ENCODE measurements at places on chromosomes 11 and 22.

- no peak overlapping the region for H3K4me3 ChIP-seq
- H3K36me3 ChIP-seq: no peaks in the 10 kb centered on the region
- DNase-seq: no peak
Observed at GRCh38 chr11:109106151-109106906, 315.7 kb upstream of the C11orf87 start.

DNA sequence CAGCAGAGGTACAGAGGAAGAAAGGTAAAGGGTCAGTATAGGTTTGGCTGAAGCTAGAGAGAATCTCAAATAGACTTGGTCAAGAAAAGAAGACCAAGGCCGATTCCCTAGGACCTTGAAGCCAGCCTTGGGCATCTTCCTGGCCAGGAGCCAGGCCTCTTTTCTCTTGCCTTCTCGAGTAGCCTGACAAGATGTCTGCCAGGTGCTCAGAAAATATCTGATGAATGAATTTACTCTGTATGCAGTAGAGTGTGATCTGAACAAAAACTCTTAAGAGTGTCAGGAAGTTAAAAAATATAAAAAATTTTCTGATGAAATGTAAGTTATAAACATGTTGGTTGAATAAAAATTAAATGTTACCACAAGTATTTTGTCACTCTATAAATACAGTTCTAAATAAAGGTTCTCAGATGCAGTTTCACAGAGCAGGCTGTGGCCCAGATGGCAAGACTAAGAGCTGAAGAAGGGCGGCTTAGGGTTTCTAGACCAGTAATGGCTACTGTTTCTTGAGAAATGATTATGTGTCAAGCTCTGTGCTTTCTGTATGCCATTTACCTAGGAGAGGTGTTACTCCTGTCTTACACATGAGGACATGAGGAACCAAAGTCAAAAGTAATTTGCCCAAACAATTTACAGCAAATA, 98.1 kb downstream of the ATXN10 start:
- H3K27ac ChIP-seq: no peak overlapping the region
- H3K4me3 ChIP-seq: no peak overlapping the region
- no peaks in the 10 kb centered on the region for H3K36me3 ChIP-seq

DNA sequence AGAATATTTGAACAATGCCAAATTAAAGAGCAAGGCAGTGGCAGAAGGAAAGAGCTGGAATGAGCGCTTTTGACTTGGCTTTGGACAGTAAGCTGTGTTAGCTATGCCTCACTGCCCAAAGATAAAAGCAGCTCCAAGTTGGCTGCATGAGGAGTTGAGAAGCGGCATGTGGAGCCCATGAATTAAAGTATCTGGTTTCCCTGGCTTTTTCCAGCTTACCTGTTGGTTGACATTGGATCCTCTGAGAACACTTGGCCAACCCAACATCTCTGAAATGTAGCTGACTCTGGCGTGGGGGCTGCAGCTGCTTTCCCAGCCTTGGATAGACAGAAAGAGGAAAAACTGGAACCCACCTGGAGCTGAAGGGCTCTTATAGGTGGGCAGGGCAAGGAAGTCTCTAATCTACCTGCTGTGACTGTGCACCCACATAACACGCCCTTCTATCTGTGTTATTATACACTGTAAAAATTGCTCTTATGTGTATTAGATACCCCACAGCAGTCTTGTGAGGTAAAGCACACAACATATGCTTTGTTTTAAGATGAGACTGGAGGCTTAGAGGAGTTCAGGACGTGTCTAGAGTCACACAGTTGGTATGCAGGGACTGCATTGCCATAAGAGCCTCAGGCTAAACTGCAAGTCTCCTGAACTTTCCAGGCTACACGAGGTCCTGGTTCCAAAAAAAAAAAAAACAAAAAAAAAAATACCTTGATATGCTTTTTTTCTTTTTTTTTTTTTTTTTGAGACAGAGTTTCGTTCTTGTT, 5.8 kb downstream of the UBASH3B start:
- no peak for DNase-seq
- no peaks in the 10 kb centered on the region for H3K36me3 ChIP-seq
- H3K27me3 ChIP-seq: no peaks in the 10 kb centered on the region
- H3K27ac ChIP-seq: no peak overlapping the region
- no peaks in the 10 kb centered on the region for H3K4me1 ChIP-seq

DNA sequence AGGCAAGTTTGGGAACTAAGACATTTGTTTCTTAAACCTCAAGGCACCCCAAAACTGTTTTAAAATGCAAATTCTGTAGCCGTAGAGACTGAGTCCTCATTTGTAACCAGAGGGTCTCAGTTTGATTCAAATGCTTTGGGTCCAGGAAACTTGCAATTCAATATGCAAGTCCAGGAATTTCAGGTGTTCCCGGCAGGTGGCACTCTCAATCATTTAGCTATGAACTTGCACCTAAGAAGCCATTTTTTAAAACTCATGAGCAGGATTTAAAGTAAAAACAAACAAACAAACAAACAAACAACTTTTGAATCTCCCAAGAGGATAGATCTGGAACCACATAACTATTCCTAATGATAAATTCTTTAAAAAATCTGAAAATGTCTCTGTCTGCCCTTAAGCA, 8.7 kb upstream of the ABTB2 start:
- no peaks in the 10 kb centered on the region for H3K36me3 ChIP-seq
- no peak for DNase-seq
- no peaks in the 10 kb centered on the region for H3K27me3 ChIP-seq
- H3K4me3 ChIP-seq: no peak overlapping the region
- no peaks in the 10 kb centered on the region for H3K4me1 ChIP-seq

DNA sequence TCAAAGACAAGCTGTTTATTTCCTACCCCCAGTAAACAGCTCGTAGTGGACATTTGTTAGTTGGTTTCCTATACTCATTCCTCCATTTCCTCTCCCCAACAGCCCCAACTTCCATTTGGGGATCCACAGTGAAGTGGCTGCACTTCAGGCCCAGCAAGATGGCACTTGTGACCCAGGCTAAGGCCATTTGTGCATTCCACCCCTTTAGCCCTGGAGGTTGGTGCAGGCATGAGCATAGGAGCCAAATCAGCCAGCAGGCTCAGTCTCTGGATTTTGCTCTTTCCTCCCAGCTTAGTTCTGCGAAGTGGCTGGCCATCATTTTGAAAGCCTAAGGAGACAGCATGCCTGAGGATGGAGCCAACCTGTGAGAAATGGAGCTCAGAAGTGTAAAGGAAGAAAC, 122.9 kb downstream of the MPPED2 start:
- H3K36me3 ChIP-seq: no peaks in the 10 kb centered on the region
- no peak for DNase-seq
- H3K4me3 ChIP-seq: no peak overlapping the region
- H3K4me1 ChIP-seq: peaks cover 12% of the 10 kb centered on the region
- H3K27me3 ChIP-seq: no peaks in the 10 kb centered on the region

GRCh38 chr22:38957046-38957770, at the start of gene APOBEC3A:
TSS of gene APOBEC3A (plus strand) at chr22:38957609. CDS start at chr22:38957692, 83 bp downstream.
- H3K4me3 ChIP-seq: no peak within 1 kb of the TSS
- H3K27ac ChIP-seq: no peak within 1 kb of the TSS
- no peaks in the 10 kb centered on the region for H3K4me1 ChIP-seq
- no peaks in the 10 kb centered on the region for H3K36me3 ChIP-seq

GRCh38 chr22:36887162-36887561, 26.3 kb upstream of the CSF2RB start:
- H3K27ac ChIP-seq: no peak overlapping the region
- no peak for DNase-seq
- no peak overlapping the region for H3K4me3 ChIP-seq
- no peaks in the 10 kb centered on the region for H3K4me1 ChIP-seq

DNA sequence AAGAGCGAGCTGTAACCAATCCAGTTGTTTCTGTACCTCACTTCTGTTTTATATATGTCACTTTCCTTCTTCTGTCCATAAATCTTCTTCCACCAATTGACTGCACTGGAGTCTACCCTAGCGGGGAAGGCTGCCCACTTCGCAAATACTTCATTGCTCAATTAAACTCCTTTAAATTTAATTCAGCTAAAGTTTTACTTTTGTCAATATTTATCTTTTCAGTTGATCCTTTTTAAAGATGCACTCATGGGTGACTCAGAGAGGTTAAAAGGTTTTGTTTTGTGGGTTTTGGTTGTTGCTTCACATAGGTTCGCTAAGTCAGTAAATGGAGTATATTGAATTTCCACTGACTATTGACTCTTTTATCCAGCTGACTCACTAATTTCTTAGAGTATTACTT, 597.2 kb downstream of the DLG2 start:
- H3K4me3 ChIP-seq: no peak overlapping the region
- H3K27ac ChIP-seq: no peak overlapping the region
- no peaks in the 10 kb centered on the region for H3K27me3 ChIP-seq
- no peak for DNase-seq
- no peaks in the 10 kb centered on the region for H3K36me3 ChIP-seq

DNA sequence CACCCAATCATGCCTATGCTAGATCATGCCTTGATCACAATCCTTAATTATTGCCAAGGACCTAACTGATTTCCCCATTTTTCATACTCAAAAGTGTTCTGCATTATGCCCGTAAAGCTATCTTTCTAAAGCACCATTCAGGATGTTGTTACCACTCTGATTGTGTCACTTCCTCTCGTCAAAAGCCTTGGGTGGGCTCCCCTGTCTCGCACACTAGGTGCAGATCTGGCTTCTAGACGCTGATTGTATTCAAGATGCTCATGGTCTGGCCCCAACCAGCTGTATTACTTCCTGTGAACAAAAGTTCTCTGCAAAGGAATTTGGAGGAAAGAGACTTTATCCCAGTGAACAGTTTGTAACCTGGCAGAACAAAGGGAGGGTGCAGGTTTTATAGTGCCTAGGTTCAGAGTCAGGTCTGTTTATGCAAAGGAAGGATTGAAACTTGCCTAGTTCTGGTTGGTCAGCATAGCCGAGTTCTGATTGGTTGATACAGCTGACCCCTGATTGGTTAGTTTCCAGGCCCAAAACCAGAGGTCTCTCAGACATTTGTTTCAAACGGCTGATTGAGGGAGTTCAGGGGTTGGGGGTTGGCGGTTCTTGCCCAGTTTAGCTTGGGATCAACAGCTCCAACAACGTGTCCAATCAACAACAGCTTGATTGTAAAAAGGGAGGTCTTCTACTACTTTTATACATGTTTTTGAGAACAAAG, 25.4 kb downstream of the ATG13 start:
- no peak overlapping the region for H3K27ac ChIP-seq
- DNase-seq: no peak
- no peaks in the 10 kb centered on the region for H3K4me1 ChIP-seq
- H3K4me3 ChIP-seq: no peak overlapping the region
- H3K36me3 ChIP-seq: peaks cover 4% of the 10 kb centered on the region
- no peaks in the 10 kb centered on the region for H3K27me3 ChIP-seq

DNA sequence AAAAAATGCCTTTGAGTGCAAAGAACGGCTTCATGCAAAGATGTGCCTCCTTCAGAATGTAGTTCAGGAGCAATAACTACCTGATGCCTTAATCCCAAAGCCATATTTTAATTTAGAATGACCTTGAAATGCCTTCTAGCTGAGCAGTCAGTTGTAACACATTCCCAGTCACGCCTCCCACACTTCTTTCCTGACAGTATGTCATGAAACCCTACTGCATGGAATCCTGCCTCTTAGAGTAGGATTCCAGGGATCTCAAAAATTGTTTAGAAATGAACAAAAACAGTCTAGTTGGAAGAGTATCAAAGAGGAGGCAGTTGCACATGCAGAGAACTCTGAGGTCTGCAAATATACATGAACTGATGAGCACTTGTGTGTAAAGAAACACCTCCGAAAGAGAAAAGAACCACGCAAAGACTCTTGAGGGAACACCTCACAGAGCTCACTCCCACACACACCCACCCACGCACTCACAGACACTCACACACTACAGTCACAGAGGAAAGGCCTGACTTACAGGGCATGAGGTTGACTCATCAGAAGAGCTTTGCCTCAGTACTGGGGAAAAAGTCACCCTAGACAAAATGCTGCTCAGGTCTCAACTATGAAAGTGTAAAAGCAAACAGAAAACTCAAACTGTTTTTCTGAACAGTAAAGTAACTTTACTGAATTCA, 77.4 kb downstream of the GGTLC2 start:
- no peak for DNase-seq
- H3K36me3 ChIP-seq: no peaks in the 10 kb centered on the region
- H3K27ac ChIP-seq: no peak overlapping the region
- no peaks in the 10 kb centered on the region for H3K27me3 ChIP-seq
- H3K4me3 ChIP-seq: no peak overlapping the region
- H3K4me1 ChIP-seq: no peaks in the 10 kb centered on the region

GRCh38 chr11:76249195-76249741, 43.0 kb upstream of the WNT11 start:
- no peak for DNase-seq
- H3K4me1 ChIP-seq: no peaks in the 10 kb centered on the region
- H3K27me3 ChIP-seq: no peaks in the 10 kb centered on the region
- no peaks in the 10 kb centered on the region for H3K36me3 ChIP-seq

- H3K27me3 ChIP-seq: no peaks in the 10 kb centered on the region
- DNase-seq: no peak
- H3K27ac ChIP-seq: no peak overlapping the region
Observed at GRCh38 chr11:123547180-123547579, 107.2 kb downstream of the SCN3B start.

DNA sequence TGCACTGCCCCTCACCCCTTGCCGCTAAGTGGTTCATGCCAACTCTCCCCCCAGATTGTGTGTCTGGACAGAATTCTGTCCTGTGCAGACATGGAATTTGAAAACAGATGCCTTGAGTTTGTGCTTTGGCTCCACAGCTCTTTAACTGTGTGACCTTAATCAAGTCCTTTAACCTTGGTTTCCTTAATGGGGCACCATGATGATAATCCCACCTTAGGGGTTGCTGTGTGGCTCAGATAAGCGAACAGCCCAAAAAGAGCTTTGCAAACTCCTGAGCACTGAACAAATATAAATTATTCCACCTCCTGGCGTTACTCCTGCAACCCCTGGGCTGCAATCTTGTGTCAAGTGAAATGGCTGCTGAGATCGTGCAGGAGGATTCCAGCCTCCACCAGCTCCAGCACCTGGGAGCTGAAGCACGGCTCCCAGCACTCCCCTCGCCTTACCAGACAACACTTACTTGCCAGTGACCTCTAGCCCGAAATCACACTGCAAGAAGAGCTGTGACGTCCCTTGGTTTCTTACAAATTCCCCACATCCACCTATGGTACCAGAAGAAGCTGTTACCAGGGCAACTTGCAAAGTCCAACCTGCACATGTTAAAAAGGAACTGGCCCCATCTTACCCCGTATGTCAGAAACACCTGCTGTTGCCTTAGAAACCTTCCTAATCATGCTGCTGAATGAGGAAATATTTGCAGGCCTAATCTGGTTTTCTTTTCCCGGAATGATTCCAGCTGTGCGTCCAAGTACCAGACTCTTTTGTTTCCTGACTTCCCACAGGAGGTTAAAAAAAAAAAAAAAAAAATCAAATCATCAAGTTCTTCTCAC, 13.2 kb downstream of the VPS37C start:
- no peak overlapping the region for H3K27ac ChIP-seq
- no peaks in the 10 kb centered on the region for H3K36me3 ChIP-seq
- DNase-seq: peak; percentile 17

- no peaks in the 10 kb centered on the region for H3K27me3 ChIP-seq
- H3K4me3 ChIP-seq: no peak overlapping the region
- peak; percentile 84 for DNase-seq
- H3K36me3 ChIP-seq: no peaks in the 10 kb centered on the region
Observed at GRCh38 chr11:130945896-130946295, 29.6 kb upstream of the SNX19 start.

DNA sequence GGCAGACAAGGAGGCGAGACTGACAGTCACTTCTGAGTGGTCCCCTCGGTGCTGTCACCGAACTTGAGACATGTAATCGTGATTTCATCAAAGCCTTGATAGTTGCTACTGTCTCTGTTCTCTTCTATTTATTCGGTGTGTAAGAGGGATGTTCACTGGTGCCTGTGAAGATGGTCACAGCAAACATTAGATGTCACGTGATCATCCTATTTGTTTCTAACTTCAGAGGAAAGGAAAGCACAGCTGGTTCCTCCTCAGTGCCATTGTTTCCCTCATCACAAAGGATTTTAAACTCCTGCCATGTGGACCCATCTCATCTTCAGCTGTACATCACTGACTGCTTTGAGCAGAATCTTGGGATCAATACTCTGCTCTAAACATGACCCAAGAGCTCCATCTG, 73.1 kb upstream of the CLMP start:
- no peaks in the 10 kb centered on the region for H3K4me1 ChIP-seq
- H3K36me3 ChIP-seq: no peaks in the 10 kb centered on the region
- no peak for DNase-seq
- H3K27ac ChIP-seq: no peak overlapping the region

Data from aorta (tissue), 5 donors.